ENCODE measurements at places on chromosomes 7 and 10.

DNA sequence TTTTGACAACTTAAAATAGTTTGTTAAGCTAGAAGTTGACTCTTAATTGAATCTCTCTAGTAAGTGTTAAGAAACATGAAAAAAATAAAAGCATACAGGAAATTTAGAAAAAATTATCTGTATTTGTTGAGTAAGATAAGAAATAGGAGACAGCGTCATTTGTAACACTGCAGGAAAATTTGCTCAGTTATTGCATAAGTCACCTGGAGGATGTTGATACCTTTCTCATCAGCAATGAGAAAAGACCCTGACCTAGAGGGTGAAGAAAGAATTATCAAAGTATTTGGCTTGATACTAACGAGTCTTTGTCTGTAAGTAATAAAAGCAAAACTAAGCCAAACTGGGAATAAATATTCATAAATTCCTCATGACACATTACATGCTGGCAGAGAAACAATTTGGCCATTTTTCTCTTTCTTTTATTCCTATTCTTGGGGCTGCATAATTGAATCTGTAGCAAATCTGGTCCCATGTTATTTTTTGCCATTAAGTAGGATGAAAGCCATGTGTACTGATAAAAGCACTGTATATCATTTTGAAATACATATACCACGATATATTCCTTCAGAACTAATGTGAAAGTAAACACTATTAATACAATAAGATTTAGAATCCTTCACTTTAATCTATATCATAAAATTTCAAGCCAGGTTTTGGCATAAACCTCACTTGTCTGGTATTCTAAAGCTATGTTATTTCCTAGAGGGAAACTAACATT lies 362.8 kb downstream of the THSD7A start:
- no peak for DNase-seq

GRCh38 chr7:100087055-100087750 lies 1.6 kb upstream of the COPS6 start:
- DNase-seq: peak; percentile 78

DNA sequence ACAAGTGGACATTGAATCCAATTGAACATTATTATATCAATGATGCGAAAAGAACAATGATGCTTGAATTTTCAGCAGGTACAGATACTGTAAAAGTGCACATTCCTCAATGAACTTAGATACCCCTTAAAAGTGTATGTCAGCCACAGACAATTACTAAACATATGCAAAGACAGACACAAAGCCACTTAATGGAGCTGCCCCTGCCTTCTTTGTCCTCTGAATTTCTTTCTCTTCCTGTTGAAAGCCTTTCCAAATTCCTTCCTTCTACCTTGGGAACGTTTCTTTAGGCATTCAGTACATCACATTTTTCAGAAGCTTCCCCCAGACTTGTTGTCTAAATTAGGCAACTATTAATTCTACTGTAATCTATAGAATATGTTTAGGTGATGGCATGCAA lies 706.8 kb upstream of the MBL2 start:
- DNase-seq: no peak

DNA sequence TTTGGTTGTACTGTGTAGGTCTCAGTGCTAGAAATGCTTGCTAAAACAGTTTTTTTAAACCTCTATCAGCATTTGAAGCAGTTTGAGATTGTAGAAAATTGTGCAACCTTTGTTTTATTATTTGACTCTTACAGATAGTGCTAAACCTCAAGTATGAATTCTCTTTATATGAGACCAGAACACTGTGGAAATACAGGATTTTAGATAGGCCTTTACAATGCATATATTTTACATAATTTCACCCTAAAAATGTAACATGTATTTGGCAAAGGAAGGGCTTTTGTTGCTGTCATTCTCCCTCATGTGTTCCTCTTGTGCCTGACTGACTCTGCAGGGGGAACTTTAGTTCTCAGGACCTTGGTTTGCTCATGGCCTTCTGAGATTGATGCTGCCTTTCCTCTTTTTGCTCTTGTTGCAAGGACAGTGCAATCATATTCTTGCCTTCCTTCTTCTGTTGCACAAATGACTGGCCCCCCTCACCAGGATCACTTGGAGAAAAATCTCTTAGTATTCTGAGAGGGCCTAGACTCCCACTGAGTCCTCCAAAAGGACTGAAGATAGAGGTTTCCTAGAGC lies 188.7 kb downstream of the PPP1R9A start:
- DNase-seq: no peak

GRCh38 chr10:21424459-21424861 lies 101.0 kb downstream of the SKIDA1 start:
- no peak for DNase-seq

DNA sequence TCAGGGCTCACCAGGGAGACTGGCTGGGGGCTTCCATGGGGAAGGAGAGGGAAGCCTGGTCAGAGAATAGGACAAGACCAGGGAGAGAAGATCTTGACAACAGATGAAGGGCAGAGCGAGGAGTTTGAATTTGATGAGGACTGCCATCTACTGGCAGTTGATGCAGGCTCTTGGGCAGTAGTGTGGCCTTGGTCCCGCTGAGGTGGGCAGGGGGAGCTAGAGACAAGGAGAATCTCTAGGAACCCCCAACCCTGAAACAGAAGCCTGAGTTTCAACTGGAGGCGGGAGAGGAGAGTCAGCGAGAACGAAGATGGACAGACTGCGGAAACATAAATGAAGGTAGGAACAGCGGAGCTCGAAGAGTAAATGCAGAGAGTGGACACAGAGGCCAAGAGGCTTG lies 81.0 kb downstream of the PPP1R3C start:
- peak; percentile 8 for DNase-seq

- no peak for DNase-seq
Measured at GRCh38 chr7:128104108-128104742, 73.0 kb upstream of the LRRC4 start.
